A549 (cell line): ENCODE measurements at places on chromosomes 12 and 14.

GRCh38 chr12:16036073-16036472 lies 124.9 kb downstream of the DERA start:
- no peak for DNase-seq

DNA sequence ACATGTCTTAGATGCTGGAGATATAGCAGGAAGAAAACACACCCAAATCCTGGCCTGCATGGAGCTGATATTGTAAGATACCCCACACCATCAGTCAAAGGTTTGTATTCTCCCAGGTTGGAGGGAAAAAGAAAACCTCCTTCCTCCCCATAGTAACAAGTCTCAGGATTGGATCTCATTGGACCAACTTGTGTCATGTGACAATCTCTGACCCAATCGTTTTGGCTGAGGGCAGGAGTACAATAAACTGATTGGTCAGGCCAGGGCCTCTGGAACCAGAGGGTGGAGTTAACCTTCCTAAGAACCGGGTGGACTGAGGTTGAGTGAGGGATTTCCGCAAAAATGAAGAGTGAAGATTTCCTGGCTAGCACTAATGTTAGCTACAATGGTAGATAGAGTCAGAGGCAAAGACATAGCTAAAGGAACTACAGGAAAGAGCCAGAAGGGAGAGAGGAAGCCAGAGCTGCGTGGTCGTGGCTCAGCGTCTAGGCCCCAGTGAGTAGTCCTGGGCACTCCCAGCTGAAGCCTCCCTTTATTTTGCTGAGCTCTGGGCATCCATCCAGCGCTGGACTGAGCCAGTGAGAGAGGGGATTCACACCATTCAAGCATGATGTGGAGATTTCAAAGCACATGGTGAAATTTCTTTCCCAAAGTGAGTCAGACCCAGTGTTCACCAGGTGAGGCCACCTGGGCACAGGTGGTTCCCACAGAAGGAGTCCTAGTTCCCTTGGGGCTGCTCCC lies 219.9 kb downstream of the AACS start:
- no peak for DNase-seq

DNA sequence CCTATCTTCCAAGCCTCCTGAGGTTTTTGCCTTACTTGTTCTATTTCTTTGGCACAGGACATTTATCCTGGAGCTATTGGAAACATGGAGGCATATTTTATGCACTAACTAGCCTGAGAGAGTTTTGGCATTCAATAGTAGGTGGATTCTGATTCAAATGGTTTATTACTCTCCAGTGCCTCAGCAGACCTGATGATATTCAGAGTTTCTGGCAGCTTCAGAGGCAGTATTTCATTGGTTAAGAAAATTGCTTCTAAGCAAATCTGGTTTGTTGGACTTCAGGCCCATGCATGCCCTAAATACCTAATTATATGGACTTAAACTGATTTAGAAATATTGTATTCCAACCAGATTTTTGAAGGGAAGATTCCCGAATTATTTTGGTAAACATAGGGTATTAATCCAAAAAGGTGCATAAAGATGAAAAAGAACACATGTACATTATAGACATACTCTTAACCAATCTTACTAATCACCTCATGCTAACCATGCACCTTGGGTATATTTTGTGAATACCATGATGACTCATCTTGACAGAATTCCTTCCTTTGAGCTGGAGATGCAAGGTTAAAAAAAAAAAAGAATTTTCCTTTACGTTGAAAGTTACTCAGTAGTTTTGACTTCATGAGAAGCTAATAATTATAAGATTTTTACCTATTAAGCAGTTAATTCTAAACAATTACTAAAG lies 44.3 kb upstream of the KTN1 start:
- DNase-seq, result no peak

DNA sequence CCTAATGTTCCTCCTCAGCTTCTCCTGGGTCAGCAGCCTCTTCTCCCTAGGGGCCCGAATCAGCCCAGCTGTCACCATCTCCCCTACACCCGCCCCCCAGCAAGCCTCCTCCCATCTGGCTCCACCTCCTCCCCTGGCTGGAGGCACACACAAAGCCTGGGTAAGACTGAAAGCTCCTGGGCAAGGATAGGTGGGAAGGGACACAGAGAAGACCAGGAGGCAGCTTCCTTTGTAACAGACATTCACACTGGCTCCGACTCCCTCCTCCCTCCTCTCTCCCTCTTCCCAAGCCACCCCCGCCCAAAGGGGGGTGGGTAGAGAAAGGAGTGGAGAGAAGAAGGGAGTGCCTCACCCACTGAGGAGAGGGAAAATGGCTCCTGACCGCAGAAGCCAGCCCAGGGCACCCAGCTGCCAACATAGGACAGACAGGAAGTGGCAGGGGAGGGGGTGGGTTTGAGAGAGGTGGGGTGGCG lies 4.0 kb downstream of the CHD4 start:
- no peak for DNase-seq

DNA sequence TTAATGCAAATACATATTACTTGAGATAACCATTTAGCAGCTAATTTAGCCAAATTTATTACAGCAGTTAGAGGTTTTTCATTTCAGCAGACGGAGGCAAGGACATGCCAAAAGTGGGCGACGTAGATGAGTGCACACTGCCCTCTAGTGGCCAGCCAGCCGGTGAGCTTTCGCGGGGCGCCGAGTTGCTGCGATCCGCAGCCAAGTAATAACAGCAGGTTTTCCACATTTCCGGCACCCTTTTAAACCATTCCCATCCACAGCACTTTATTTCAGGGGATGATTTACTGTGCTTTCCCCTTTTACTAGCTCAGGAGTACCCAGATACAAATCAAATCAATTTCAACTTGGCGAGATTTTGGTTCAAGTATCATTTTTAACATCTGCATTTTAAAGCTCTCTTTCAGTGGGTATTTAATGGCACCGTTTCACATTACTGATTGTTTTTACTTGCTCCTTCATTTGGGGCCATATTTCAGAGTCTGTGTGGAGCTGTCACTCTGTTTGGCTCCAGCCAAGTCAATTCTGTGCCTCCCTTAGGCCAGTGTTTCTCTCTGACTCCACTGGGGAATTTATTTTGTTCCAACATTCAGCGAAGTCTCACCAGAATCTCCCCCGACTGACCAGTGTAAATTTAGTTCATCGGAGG lies 158.0 kb downstream of the EGLN3 start:
- peak; percentile 58 for DNase-seq

GRCh38 chr12:86134561-86134960 lies 121.6 kb downstream of the MGAT4C start:
- DNase-seq, result no peak

DNA sequence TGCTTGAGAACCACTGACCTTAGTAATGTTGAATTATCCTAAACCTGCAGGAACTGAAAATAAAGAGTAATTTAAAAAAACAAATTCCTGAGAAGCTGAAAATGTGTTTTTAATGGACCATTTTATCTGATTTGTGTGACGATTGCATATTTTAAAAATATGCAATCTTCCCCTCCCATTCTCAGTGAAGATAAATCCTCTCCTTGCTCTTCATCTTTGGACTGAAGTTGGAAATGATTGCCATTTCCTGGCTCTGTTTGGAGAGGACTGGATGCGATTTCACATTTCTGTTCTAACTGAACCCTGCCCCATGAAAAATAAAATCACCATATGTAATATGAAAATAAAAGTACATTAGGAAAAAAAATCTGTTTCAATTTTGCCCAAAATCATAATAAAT lies 216.3 kb downstream of the SLC6A15 start:
- DNase-seq, result no peak

GRCh38 chr14:94052199-94052598 lies 26.1 kb downstream of the OTUB2 start:
- no peak for DNase-seq

- no peak for DNase-seq
Observed at GRCh38 chr12:49716553-49716952, 9.3 kb upstream of the FMNL3 start.

- no peak for DNase-seq
Observed at GRCh38 chr14:49569281-49569680, 16.9 kb downstream of the RPS29 start.

DNA sequence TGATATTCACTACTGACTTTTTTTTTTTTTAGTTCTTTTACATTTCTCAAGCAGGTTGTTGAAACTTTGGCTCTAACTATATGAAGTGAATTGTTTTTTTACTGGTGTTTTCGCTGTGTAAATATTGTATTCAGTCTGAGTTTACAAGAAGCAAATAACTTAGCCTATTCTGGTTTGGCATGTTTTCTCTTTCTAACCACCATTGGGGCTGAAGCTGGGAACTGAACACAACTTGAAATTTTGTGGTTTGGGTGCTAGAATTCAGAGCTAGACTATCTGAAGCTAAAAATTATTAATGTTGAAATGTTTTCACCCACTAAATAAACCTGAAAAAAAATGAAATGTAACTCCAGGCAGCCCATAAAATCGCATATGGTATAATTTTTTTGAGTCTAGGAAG lies 37.2 kb downstream of the RAD51B start:
- DNase-seq, result no peak

GRCh38 chr14:104287301-104288009 lies 149.1 kb downstream of the KIF26A start:
- DNase-seq, result no peak

GRCh38 chr12:58349161-58349560 lies 407.8 kb downstream of the ATP23 start:
- DNase-seq, result no peak

- DNase-seq, result no peak
Observed at GRCh38 chr12:65962921-65963861, 138.9 kb downstream of the HMGA2 start.
